ENCODE measurements at places on chromosomes 13 and 19.
A peak's percentile ranks its signal among the peaks of the same experiment; 100 is the strongest.

GRCh38 chr19:46022431-46023310 lies at the start of gene PGLYRP1:
TSS of gene PGLYRP1 (minus strand) at chr19:46023053. CDS start at chr19:46023021, 32 bp downstream.
- DNase-seq: no peak

- DNase-seq: peak; percentile 48
These were observed 49.1 kb upstream of the UBAC2 start for GRCh38 chr13:99151516-99151915.

GRCh38 chr19:4866595-4867424 lies 657 bp downstream of the PLIN3 start:
- peak; percentile 64 for DNase-seq

- no peak for DNase-seq
These were observed 57.8 kb downstream of the WTIP start for GRCh38 chr19:34539396-34539795.

- DNase-seq: no peak
These were observed 165.6 kb upstream of the NBEA start for GRCh38 chr13:34776390-34776981.

GRCh38 chr13:98749501-98749900 lies 3.0 kb downstream of the SLC15A1 start:
- no peak for DNase-seq

DNA sequence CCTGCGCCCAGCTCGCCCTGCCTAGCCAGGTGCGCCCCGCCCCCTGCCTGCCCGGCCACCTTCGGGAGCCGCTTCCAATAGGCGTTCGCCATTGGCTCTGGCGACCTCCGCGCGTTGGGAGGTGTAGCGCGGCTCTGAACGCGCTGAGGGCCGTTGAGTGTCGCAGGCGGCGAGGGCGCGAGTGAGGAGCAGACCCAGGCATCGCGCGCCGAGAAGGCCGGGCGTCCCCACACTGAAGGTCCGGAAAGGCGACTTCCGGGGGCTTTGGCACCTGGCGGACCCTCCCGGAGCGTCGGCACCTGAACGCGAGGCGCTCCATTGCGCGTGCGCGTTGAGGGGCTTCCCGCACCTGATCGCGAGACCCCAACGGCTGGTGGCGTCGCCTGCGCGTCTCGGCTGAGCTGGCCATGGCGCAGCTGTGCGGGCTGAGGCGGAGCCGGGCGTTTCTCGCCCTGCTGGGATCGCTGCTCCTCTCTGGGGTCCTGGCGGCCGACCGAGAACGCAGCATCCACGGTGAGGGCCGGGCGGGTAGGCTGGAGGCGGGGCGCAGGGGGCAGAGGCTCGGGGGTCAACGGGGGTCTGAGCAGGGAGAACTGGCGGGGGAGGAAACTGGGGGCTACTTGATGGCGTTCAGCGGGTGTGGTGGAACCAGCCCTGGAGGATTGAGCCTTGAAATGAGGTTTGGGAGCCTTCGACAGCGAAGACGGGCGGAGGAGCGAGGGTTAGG lies at the start of gene SPINT2:
TSS of gene SPINT2 (plus strand) at position 88 of the 727 bp plus-strand sequence. CDS start at position 408, 320 bp downstream.
- peak; percentile 35 for DNase-seq

- no peak for DNase-seq
These were observed 1026.1 kb upstream of the MIR17HG start for GRCh38 chr13:90321281-90321931.

DNA sequence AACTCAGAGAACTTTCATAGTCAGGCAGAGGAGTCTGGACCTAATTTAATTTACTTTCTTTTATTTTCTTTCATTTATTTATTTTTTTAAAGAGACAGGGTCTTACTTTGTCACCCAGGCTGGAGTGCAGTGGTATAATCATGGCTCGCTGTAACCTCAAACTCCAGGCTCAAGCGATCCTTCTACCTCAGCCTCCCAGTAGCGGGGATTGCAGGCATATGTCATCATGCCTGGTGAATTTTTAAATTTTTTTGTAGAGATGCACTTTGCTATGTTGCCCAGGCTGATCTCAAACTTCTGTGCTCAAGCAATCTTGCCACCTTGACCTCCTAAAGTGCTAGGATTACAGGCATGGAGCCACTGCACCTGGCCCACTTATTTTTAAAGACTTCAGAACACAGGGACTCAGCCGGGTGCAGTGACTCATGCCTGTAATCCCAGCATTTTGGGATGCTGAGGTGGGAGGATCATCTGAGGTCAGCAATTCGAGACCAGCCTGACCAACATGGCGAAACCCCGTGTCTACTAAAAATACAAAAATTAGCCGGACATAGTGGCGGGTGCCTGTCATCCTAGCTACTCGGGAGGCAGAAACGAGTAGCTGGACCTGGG lies 50.6 kb downstream of the KLF5 start:
- no peak for DNase-seq

GRCh38 chr13:113650731-113651148 lies 7.3 kb downstream of the ATP4B start:
- DNase-seq: no peak

DNA sequence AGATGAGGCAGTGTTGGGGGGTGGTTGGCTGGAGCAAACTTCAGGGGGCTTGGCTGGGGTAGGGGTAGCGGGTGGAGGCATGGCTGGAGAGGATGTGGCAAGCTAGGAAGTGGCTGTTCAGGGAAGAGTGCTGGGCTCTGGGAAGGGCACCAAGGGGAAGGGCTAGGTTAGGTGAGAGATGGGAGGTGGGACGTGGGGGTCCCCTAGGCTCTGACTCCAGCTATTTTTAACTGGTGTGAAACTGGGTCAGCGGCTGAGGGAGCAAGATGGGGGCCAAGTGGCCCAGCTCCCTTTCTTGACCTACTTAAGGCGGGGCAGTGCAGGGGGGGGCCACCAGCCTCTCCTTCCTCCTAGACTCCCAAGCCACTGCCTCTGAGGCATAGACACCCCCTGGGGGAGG lies 7.3 kb downstream of the KCNC3 start:
- no peak for DNase-seq

- no peak for DNase-seq
These were observed 155.0 kb upstream of the SERP2 start for GRCh38 chr13:44218501-44219240.

GRCh38 chr13:83350569-83350968 lies 531.7 kb downstream of the SLITRK1 start:
- no peak for DNase-seq

DNA sequence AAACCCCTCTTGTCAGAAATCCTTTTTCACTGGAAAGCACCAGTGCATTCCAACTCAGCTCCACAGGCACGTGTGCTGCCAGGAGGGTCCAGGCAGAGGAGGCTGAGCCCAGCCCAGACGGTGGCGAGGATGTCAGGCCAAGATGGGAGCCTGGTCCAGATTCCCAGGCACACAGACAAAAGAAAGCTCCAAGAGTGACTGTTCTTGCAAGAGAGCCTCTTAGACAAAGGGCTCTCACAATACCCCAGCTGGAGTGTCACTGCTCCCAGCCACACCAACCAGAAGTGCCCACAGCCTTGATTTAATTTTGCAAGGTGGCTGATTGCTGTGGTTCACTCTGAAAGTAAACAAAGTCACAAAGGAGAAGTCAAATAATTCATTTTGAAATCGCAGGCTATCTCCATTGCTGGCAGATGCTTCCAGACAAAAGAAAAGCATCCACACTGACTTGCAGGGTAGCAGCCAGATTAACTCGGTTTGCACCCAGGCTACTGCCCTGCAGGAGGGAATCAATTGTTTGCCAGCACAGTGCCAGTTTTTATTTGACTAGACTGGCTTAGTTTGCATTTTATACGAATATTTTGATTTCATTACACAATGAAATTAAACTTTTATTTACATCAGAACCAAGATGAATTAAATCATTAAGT lies 95.1 kb downstream of the RAB20 start:
- DNase-seq: no peak

- DNase-seq: no peak
These were observed 1.7 kb downstream of the YJEFN3 start for GRCh38 chr19:19530423-19530804.

DNA sequence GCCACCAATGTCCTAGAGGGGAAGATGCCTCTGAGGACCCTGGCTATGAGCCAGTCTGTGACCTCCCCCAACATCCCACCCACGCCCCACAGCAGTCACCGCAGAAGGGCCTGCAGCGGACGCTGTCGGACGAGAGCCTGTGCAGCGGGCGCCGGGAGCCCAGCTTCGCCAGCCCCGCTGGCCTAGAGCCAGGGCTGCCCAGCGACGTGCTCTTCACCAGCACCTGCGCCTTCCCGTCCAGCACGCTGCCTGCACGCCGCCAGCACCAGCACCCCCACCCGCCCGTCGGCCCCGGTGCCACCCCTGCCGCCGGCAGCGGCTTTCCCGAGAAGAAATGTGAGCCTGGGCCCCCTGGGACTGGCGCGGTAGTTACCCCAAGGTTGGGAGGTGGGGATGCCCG lies 30.6 kb downstream of the DPF1 start:
- DNase-seq: no peak

DNA sequence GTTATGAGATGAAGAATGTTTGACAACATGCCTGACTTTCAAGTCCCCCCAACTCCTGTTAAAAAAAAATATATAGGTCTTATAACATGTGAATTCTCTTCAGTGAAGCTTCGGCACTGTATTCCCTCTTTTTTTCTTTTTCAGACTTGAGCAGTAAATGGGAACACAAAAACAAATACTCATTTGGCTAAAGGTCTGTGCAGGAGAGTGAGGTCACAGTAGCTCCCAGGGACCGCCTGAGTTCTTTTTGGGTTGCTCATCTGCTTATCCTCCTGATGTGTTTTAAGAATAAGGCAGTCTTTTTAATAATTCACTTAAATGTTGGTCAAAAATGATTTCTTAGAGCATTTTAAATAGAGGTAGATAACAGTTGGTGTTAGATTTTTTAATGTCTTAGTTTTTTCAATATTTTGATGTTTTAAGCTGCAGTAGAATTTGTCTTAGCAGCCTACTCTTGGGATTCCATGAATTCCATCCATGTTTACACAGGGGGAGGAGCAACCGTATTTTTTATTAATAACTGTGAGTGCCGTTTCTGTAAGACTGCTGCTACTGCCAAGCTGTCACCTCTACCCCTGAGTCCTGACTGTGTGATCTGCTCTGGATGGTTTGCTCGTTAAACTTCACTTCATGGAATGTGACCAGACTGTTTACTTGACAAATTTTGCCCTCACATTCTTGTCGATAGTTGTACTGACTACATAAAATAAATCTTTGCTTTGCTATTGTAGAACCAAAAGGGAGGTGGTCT lies 14.9 kb downstream of the HNRNPM start:
- no peak for DNase-seq

DNA sequence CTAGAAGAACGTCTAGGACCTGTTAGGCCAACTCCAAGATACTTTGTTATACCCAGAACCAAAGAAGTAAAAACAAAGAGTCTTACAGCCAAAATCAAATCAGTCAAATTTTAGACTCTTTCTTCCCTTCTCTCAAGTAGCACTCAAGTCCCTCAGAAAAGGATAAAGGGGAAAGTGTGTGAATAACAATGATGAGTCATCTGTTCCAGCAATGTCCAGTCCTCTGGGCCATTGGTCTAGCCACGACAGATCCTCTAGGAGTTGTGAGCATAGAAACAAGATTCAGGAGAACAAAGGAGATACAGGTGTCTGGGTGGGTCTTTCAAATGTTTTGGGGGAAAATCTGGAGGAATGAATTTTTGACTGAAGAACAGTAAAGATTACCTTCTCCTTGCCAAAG lies 36.3 kb downstream of the STOML3 start:
- no peak for DNase-seq

DNA sequence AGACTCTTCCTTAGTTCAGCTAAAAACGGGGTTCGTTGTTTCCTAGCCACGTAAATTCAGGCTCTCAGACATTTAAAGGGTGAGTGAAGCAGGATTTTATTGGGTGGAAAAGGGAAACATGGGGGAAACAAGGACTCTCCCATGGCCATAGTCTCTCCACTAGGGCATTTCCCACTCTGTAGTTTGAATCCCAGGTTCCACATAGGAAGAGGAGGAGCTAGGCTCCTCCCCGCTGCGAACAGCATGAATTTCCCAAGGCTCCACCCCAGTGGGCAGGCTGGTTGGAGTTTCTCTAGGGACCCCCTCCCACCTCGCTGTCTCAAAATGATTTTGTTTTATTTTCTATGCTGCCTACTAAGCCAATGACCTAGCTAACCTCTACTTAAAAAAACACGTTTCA lies 2170.8 kb upstream of the PCDH20 start:
- DNase-seq: no peak

- DNase-seq: no peak
These were observed 1216.0 kb upstream of the PCDH20 start for GRCh38 chr13:62631619-62632018.

GRCh38 chr19:55691561-55692481 lies 16.8 kb downstream of the EPN1 start:
- no peak for DNase-seq

DNA sequence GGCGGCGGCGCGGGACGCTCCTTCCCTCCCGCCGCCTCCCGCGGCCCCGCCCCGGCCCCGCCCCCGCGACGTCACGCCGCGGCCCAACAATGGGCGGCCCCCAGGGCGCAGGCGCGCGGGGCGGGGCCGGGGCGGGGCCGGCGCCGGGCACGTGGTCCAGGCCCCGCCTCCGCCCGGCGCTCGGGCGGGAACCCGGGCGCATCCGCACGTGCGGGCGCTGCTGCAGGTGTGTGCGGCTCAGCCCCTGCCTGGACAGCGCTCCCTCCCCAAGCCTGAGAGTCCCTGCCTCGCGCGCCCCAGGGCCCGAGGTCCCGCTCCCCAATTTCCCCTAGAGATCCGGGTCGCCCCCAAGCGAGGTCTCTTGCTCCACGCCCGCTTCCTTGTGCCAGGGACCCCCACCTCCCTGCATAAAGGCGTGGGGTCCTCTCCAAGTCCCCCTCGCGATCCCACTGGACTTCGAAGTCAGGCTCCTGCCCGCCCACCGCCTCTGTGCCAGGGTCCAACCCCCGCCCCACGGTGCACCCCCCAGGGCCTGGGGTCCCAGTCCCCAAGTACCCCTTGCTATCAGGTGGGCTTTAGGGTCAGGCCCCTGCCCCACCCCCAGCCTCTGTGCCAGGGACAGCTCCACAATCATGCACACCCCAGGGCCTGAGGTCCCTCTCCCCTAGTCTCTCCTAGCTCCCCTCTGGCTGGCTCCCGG lies at the start of gene MEX3D:
TSS of gene MEX3D (minus strand) at position 6 of the 700 bp plus-strand sequence. CDS start 267 bp downstream, outside the sequence.
- DNase-seq: peak; percentile 26

DNA sequence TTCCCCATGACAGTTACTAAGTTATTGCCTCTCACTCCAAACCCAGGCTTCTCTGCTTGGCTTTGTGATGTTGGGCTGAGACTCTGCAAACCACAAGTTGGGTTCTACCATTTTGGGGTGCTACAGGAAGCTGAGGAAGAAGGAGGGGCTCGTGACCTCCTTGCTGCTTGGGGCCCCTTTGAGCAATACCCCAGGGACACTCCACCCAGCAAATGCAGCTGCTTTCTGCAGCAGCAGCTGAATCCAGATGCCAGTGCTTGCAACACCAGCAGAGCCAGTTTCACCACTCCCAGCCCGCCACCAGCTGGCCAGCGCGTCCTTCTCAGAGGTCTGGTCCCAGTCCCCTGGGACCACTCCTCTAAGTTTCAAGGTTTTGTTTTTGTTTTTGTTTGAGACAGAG lies 22.0 kb upstream of the UBAC2 start:
- DNase-seq: peak; percentile 87

DNA sequence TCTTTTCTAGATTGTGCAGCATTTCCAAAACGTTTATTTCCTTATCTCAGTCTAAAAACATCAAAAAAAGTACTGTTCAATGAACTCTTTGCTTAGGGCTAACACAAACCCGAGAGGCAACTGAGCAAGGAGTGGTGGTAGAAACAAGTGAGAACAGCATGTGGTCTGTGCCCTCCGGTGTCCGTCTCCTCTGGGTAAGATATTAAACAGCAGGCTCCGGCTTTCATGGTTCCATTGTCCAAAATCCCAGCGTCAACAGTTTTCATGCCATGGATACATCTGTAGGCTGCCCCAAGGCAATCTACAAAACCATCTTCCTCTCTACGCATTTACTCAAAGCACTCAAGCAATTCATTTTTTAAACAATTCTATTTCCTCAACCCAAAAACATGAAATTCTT lies 22.8 kb downstream of the DCLK1 start:
- DNase-seq: no peak
